Midbrain (tissue), 1 donor: ENCODE measurements at places on chromosomes 16 and 17.
A peak's percentile ranks its signal among the peaks of the same experiment; 100 is the strongest.

GRCh38 chr17:70552230-70552981 lies 383.1 kb downstream of the KCNJ2 start:
- DNase-seq = peak; percentile 85

GRCh38 chr16:4520913-4521312 lies 17.7 kb downstream of the CDIP1 start:
- DNase-seq = no peak

- DNase-seq = no peak
Observed at GRCh38 chr16:27347930-27348685, 34.3 kb downstream of the IL4R start.

DNA sequence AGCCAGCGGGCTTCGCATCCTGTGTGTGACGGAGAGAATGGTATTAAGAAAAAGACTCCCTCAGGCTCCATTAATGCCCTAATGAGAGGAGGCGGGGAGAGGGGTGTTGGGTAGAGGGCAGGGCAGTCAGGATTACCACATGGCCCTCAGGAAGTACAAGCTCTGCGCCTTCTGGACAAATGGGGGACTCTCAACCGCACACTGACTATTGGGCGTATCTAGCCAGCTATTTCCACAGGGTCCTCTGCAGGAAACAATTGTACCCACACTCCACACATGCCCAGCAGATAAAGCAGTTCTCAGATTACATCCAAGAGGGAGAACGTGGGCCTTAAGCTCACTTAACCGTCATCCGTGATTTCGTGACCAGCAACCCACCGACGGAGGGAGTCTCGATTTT lies 14.7 kb downstream of the NXN start:
- DNase-seq = no peak

- DNase-seq = no peak
Observed at GRCh38 chr16:77782694-77783093, 5.7 kb upstream of the VAT1L start.

GRCh38 chr17:491086-492021 lies 138.7 kb upstream of the RPH3AL start:
- no peak for DNase-seq

DNA sequence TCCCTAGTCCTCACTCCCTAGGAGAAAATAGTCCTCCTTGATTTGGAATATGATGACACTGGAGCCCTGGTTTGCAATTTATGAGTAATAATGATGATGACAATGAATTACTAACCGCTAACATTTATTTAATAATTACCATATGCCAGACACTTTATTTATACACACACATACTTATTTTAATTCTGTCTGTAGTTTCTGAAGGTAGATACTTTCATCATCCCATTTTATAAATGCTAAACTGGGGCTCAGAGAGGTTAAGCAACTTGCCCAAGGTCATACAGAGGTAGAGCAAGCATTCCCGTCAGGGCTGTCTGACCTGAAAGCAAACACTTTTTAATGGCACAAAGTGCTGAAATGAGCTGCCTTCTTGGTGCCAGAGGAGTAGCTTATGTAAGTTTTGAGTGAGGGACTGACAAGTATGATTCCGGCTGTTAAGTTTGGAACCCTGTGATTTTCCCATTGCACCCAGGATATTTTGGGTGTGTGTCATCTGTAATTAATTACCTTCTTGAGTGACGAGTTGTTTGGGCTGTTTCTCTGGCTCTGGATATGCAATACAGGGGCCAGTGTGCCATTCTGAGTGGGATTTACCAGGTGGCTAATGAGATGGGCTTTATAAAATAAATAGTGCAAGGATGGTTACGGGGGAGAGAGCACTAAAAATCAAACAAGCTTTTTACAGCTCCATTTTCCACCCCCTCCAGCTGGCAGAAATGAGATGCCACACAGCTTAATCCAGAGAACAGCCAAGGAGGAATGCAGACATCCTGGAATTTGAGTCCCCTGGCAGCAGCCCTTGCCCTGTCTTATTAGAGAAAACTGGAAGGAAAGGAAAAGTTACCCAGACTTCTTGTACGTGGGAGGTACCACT lies 211.8 kb downstream of the SNX29 start:
- DNase-seq = no peak

DNA sequence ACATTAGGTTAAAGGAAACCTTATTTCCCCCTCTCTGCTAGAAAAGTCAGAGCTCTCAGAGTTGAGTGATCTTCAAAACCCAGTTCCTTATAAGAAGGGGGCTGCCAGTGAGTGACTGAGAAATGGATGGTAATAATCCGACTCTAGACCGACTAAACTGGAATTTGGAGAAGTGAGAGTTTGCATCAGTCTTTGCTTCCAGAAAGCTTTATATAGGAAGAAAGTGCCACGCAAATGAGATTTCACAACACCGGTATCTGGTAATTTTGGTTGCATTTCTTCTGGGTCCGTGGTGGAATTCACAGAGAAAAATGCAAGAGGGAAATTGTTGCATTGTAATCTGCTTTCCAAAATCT lies 271.4 kb downstream of the MAF start:
- no peak for DNase-seq

DNA sequence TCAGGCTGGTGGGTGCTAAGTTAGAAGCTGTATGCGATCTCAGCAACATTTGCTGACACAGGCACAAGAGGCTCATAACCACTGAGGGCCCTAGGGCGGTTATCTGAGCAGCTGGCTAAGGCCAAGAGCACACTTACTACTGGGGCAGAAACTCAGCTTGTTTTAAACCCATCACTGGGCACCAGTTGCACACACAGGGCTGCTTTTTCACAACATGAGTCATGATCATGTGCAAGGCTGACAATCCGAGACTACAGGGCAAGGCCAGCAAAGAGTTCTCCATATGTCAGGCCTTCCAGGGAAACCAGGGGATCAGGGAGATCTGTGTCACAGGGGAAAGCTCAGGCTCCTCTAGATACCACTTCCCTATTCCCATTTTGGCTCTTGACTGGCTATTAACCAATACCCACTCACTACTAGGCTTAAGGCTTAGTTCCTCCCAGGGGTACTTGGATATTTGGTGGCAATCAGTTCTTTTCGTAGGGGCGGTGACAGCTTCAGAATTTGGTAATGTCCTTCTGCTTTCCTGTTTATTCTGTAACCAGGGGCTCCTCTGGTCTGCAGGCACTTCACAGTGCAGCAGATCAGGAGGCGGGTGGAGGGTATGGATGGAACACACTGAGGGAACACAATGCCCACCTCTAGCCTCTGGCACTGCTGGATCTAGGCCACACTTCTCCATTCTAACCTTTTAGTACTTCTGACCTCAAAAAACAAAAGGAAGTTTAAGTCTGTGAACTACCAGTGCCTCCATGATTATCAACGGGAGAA lies 44.9 kb upstream of the ERN1 start:
- DNase-seq = peak; percentile 49
